ENCODE measurements at places on chromosomes 1 and 21.

- no peak for DNase-seq
Observed at GRCh38 chr1:113813218-113813617, 942 bp upstream of the RSBN1 start.

DNA sequence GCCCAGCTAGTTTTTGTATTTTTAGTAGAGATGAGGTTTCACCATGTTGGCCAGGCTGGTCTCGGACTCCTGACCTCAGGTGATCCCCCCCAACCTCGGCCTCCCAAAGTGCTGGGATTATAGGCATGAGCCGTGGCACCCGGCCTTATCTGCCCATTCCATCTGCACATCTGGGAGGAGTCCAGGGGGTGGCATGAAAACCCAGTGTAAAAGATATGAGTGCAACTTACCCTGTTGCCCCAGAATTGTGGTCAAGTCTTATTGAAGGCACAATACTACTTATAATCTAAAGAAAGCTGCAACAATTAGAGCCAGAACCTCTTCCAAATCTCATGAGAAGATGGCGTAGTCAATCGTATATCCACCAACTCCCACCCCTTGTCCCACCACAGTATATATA lies 18.4 kb downstream of the CTXND2 start:
- no peak for DNase-seq

DNA sequence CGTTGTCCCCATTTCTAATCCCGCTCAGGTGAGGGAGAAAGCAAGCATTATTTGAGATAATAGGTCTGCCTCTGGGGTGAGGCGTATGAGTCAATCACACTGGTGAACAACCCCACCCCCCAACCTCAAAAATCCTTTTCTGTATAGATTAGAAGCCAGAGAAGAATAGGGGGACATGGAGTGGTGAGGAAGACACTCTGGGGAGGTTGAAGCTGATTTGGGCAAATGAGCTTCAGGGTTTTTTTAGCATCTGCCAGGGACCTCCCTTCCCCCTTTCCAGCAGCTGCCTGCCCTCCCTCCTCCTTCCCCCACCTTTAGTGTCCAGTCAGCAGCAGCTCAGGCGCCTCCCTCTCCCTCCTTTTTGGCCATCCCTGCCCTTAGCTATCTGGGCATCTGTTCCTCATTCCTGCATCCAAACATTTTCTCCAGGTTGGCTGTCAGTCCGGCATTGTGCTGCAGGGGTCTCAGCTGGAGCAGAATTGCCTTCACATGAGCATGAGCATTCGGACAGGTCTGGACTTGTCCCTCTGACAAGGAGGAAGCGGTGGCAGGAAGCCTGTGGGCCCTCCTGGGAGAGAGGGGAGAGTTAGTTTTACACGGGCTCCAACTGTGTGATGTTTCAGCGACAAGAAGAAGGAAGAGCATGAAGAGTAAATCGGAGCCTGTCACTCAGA lies 30.8 kb upstream of the PTGFRN start:
- DNase-seq = peak; percentile 86

DNA sequence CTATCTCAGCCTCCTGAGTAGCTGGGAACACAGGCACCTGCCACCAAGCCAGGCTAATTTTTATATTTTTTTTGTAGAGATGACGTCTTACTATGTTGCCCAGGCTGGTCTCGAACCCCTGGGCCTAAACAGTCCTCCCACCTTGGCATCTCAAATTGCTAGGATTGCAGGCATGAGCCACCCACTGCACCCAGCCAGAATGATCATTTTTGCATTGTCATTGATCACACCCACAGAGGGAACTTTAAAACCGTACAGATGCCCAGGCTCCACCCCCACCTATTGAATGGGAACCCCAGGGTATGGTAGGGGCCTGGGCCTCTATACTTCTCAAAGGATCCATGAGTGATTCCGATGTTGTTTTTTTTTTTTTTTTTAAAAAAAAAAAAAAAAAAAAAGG lies 36.7 kb downstream of the ETNK2 start:
- no peak for DNase-seq

- no peak for DNase-seq
Observed at GRCh38 chr1:248810000-248810726, 15.6 kb downstream of the SH3BP5L start.

DNA sequence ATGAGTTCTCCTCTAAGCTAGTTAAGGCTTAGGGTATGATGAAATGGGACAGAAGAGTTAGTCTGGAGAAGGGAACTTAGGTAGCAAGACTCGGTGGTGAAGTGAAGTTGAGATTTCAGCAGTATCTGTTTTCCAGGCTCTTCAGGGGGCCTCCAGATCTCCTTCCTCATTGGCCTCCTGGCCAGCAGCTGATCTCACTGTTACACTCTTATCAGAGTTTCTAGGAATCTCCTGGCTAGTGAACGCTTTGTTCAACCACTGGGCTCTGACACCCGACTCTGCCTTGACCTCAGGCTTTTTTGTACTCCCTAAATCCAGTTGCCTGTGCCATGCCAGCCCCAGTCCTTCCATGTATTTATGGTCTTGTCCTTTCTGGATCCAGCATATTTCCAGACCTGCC lies 311.0 kb downstream of the ASTN1 start:
- DNase-seq = no peak

GRCh38 chr1:3611170-3612019 lies at the start of gene MEGF6:
TSS of gene MEGF6 (minus strand) at chr1:3611508. CDS start at chr1:3611268, 240 bp downstream.
- peak; percentile 86 for DNase-seq

DNA sequence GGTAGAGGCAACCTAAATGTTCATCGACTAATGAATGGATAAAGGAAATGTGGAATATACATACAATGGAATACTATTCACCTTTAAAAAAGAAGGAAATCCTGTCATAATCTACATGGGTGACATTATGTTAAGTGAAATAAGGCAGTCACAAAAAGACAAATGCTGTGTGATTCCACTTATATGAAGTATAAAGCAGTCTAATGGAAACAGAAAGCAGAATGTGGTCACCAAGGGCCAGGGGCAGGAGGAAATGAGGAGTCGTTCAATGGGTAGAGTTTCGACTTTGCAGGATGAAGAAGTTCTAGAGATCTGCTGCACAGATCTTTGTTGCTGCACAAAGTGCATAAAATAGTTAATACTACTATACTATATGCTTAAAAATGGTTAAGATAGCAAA lies 7.8 kb downstream of the DIPK1A start:
- DNase-seq = no peak

GRCh38 chr1:245290836-245291235 lies 136.1 kb downstream of the KIF26B start:
- DNase-seq = no peak

- DNase-seq = no peak
Observed at GRCh38 chr1:211236633-211237320, 22.4 kb upstream of the RCOR3 start.

DNA sequence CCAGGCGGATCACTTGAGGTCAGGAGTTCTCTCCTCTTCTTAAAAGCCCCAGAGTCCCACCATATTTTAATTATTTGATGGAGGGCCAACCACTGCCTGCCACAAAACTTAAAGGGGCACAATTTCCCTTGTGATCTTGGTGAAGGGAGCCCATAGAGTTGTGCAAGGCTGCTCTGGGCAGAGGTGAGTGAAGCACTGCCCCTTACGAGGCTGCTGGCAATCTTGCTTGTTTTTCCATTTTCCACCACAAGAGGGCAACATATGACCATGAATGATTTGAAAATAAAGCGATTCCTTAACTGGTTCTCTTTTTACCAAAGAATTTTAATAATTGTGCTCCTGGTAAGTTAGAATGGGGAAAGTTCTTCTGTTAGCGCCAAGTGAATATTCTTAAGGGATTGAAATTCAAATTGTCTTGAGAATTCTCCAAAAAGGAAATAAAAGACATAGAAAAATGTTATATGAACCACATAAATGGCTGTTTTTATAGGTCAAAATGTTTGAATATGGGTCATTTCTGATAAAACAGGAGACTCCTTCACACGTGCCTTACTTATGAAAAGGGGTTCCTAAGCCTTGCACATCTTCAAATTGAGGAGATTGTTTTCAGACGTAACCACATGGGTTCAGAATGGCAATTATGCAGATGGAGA lies 22.7 kb downstream of the PGM1 start:
- peak; percentile 50 for DNase-seq

- DNase-seq = no peak
Observed at GRCh38 chr21:35850029-35850428, 210.3 kb downstream of the SETD4 start.

DNA sequence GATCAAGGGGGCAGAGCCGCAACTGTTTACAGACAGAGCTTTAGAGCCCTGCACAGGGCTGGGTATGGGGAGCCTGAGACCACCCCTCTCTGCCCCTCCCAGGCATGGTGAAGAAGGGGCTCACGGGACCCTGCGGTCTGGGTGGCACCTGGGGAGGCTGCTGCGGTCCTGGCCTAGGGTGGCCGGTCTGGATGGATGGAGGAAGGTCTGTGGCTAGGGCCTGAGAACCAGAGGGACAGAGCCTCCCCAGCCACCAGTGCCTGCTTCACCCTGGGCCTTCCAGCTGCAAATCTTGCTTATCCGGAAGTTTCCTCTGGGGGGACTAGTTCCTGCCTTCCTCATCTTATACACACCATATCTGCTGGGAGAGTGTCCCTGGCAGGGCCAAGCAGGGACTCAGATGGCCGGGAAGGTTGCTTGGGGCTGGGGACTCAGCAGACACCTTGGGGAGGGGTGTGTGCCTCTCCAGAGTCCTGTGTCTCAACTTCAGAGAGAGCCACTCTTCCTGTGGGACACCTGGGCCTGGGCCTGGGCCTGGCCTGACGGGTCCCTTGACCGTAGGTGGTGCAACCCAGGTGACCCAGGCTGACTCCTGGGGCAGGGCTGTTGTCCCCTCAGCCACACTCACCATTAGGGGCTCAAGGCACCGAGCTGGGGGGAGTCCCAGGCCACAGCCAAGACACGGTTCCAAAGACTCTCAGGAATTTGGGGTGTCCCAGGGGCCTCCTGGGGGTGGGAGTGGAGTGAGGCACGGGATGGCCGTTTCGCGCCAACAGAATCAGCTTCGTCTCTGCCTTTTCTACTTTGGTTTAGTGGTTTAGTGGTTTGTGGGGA lies 52.0 kb upstream of the ACTRT2 start:
- DNase-seq = no peak

DNA sequence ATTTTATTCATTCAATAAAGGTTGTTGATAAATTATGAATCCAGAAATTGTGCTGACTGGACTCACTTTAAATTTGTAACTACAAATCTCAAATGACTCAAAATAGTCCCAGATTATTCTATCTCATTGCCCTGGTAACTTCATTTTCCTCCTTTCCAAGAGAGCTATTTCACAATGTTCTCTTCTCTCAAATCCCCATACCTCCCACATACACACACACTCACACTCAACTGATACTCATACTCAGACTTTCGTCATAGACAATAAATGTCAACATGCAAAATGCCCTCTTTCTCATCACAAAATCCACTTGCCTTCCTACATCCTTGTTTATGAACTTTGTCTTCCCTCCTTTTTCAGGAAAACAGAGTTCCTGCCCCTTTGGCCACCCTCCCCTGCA lies 33.3 kb downstream of the EXTL2 start:
- DNase-seq = no peak

- DNase-seq = no peak
Observed at GRCh38 chr1:94883691-94884090, 43.2 kb downstream of the CNN3 start.

- DNase-seq = peak; percentile 50
Observed at GRCh38 chr1:217332431-217333065, 298.3 kb downstream of the GPATCH2 start.

DNA sequence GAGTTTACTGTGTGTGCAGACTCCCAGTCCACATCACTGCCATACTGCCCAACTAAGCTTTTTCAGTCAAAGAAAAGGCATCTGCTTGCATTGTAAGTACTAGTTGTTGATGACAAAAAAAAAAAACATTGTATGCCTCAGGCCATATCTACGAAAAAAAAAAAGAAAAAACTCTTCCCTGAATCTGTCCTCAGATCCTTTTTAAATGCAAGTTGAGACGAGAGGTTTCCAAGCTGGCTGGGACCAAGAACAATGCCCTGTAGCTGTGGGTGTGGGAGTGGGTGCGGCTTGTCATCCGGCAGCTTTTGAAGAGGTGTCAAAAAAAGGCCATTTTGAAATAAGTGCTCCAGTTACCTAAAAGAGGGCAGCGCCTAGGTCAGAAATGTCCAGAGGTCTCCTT lies 29.2 kb upstream of the HHAT start:
- DNase-seq = no peak

GRCh38 chr1:89254658-89255287 lies 17.9 kb downstream of the GBP5 start:
- DNase-seq = peak; percentile 96

DNA sequence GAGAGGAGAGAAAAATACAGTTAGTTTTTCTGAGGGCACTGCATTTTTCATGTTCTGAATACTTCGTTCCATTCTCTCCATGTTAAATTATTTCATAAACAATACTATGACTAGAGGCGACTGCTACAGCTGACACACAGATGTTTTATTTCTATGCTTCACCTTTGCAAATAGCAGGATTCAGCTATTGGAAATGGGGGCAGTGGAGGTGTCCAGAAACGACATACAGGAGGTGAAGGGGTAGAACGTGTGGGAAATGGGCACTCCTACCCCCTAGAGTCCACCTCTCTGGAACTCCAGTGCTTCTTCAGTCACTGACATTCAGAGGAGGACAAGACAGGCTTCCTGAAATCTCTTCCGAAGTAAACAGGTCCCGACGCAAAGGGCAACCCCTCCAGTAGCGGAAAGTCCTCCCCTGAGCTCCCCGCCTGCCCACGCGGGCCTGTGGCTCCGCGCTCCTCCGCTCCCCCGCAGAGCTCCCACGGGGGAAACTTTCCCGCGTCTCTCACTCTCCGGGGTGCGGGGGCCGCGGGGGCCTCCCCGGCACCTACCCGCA lies 480 bp downstream of the DPYD start:
- peak; percentile 74 for DNase-seq

- DNase-seq = no peak
Observed at GRCh38 chr1:168000656-168001055, 63.8 kb upstream of the MPC2 start.

GRCh38 chr1:20753589-20753988 lies 21.1 kb upstream of the SH2D5 start:
- DNase-seq = no peak

GRCh38 chr1:227899141-227899819 lies 48.5 kb downstream of the WNT9A start:
- DNase-seq = no peak

GRCh38 chr1:87812871-87813577 lies 484.3 kb downstream of the LMO4 start:
- no peak for DNase-seq

- no peak for DNase-seq
Observed at GRCh38 chr1:58895559-58896145, 111.8 kb upstream of the JUN start.

GRCh38 chr1:22447621-22448111 lies 4.0 kb upstream of the ZBTB40 start:
- DNase-seq = no peak

DNA sequence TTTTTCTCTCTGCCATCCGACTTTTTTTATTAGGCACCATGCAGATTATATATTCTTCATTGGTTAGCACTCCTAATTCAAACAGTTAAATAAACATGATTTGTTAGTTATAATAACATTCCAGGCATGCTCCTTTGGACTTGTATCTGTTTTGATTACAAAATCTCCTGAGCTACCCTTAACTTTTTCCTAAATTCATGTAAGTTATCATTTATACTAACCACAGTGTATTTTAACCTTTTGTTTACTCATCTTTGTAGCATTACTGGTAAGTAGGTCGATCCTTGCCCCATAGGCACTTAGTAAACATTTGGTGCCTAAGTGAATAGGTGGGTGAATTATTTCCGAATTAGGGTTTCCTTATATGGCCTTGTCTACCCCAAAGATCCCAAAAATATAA lies 43.8 kb downstream of the MIER1 start:
- DNase-seq = no peak

All from NCI-H1105 treated with DMSO at 0.1 percent for 48 hours (cell line).